ENCODE measurements at places on chromosomes 12 and 14.

GRCh38 chr12:69633061-69633460 is 22.4 kb upstream of the LRRC10 start:
- H3K27me3 ChIP-seq = peaks cover 2% of the 10 kb centered on the region
- H3K36me3 ChIP-seq = no peaks in the 10 kb centered on the region
- H3K4me1 ChIP-seq = no peaks in the 10 kb centered on the region
- DNase-seq = no peak

DNA sequence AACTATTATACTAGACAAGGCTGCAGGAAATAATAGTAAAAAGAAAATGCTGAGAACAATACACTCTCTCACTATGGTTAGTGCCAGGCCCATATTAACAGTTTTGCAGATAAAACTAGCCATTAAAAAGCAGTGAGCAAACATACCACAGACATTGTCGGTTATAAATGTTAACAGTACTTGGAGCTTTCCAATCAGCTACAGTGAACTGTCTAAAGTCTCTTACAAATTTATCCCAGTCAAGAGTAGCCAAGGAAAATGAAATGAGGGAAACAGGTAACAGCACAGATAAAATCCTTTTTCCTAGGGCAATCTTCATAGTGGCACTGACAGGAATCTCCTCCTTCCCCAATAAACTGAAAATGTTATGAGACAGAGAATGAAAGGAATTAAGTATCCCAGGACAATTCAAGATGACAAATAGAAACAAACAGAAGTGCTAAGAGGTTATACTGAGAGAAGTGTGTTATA is 30.8 kb downstream of the PAWR start:
- no peaks in the 10 kb centered on the region for H3K4me1 ChIP-seq
- no peak overlapping the region for H3K27ac ChIP-seq
- H3K36me3 ChIP-seq = no peaks in the 10 kb centered on the region
- no peaks in the 10 kb centered on the region for H3K27me3 ChIP-seq

GRCh38 chr12:111578276-111578970 is 20.7 kb downstream of the ATXN2 start:
- no peaks in the 10 kb centered on the region for H3K27me3 ChIP-seq
- no peak overlapping the region for H3K4me3 ChIP-seq
- peak overlapping the region; percentile 12 for H3K27ac ChIP-seq
- peaks cover 5% of the 10 kb centered on the region for H3K36me3 ChIP-seq

DNA sequence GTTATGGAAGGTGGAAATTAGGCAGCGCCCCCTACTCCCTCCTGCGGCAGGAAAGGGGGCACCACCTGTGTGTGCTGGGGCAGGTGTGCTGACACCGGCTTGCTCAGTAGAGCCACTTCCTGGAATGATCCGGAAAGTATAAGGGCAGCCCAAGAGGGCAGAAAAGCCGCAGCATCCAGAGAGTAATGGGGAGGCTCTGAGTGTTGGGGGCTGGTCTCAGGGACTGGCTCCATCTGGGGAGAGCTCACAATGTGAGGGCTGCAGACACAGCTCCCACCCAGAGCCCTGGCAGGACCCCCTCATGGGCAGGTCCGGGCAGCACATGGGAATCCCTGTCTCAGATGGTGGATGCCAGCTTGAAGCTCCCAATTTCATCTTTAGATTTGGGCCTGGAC is 187.6 kb upstream of the C14orf180 start:
- H3K4me1 ChIP-seq = peaks cover 36% of the 10 kb centered on the region
- no peak overlapping the region for H3K4me3 ChIP-seq
- H3K27me3 ChIP-seq = no peaks in the 10 kb centered on the region
- DNase-seq = peak; percentile 40

- no peak for DNase-seq
- no peaks in the 10 kb centered on the region for H3K36me3 ChIP-seq
- H3K4me3 ChIP-seq = no peak overlapping the region
- no peaks in the 10 kb centered on the region for H3K4me1 ChIP-seq
- no peak overlapping the region for H3K27ac ChIP-seq
- H3K27me3 ChIP-seq = no peaks in the 10 kb centered on the region
These were observed 272.5 kb upstream of the PRICKLE1 start for GRCh38 chr12:42862055-42862454.

DNA sequence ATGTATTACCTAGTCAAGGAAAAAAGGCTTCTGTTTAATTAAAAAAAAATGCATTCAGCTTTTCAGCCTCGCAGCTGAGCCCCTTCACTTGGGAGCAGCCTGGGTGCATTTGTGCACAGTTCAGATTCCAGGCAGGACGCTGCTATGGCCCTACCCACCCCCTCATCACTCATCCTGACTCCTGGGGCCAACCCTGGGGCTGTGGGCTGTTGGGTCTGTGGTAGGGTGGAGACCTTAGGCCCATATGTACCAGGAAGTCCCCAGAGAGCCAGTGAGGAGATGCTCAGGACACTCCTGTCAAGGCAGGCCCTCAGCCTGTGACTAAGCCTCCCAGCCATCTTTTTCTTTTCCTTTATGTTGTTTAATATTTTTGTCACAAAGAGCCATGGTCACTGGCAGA is 9.3 kb upstream of the CDCA4 start:
- DNase-seq = no peak
- no peak overlapping the region for H3K27ac ChIP-seq
- peaks cover 33% of the 10 kb centered on the region for H3K4me1 ChIP-seq
- peaks cover 13% of the 10 kb centered on the region for H3K36me3 ChIP-seq

- no peaks in the 10 kb centered on the region for H3K4me1 ChIP-seq
- no peak for DNase-seq
- no peaks in the 10 kb centered on the region for H3K27me3 ChIP-seq
- H3K36me3 ChIP-seq = no peaks in the 10 kb centered on the region
- H3K27ac ChIP-seq = no peak overlapping the region
These were observed 73.7 kb upstream of the USP44 start for GRCh38 chr12:95625012-95625411.

DNA sequence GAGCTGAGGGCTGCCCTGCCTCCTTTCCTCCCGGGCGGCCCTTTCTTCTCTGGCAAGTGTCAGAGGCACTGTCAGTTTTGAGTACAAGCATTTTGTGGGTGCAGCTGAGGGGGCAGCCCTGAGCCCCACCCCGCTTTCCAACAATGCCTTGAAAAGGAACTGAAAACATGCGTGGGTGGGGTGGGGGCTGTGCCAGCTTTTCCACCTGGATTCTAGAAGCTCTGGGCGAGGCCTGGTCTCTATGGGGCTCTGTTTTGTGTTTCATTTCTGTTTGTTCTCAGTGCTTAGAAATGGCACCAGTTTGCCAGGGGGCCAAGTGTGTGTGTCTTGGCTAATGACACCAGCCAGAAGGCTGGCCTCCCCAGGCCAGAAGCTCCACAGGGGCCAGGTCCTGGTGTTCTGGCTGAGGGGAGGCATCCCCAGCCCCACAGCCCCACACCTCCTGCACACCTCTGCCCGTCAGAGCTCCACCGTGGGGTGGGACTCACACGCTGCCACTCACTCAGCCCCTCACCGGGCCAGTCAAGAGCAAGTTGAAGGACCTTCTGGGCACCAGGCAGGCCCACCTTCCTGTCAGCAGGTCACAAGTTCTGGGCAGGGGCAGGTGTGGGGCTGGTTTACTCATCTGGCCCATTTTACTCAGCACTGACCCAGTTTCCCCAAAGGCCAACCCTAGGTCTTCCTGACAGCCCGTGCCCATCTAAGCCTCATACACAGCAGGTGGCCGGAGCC is 155.1 kb downstream of the CALM1 start:
- no peak for DNase-seq
- H3K4me3 ChIP-seq = no peak overlapping the region
- H3K4me1 ChIP-seq = no peaks in the 10 kb centered on the region
- no peak overlapping the region for H3K27ac ChIP-seq
- no peaks in the 10 kb centered on the region for H3K36me3 ChIP-seq

GRCh38 chr12:80443974-80444666 is at the start of gene PTPRQ:
TSS of gene PTPRQ (plus strand) at chr12:80444235. CDS start at chr12:80444346, 111 bp downstream.
- no peaks in the 10 kb centered on the region for H3K27me3 ChIP-seq
- DNase-seq = no peak
- H3K4me1 ChIP-seq = no peaks in the 10 kb centered on the region
- H3K4me3 ChIP-seq = no peak within 1 kb of the TSS
- H3K27ac ChIP-seq = no peak within 1 kb of the TSS

DNA sequence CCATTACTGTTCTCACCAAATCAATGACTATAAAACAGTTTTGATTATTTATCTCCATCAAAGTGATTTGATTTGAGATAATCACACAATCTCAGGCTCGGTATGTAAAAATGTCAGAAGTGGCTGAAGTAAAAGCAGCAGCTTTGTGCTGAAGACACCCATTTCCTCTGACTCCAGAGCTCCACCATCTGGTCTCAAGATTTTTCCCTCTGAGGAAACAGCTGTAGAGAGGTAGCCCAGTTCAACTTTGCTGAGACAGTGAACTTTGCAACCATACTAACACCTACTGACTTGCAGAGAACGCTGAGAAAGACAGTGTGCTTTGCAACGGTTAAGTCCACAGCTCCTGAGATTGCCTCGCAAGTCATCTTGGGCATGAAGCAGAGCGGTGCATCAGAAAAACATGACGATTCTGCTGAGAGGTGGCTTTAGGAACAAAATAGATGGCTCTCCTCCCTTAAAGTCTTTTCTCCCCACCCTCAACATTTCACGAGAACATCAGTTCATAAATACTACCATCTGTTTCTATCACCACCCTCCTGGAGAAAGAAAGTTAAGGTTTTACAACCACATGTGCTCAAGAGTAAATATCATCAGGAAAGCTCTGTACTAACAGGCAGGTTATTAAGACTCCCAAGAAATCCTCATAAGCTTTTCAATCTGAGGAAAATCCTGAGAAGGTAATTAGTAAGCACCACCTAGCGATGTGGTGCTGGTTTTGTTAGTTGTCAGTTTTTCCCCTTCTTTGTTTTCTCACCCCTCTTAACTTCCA is 34.8 kb downstream of the HIGD1C start:
- H3K4me3 ChIP-seq = no peak overlapping the region
- H3K36me3 ChIP-seq = peaks cover 30% of the 10 kb centered on the region
- H3K27me3 ChIP-seq = no peaks in the 10 kb centered on the region
- H3K27ac ChIP-seq = no peak overlapping the region
- DNase-seq = peak; percentile 45
- peaks cover 14% of the 10 kb centered on the region for H3K4me1 ChIP-seq

GRCh38 chr14:34211732-34212131 is 250.3 kb downstream of the SPTSSA start:
- H3K4me1 ChIP-seq = peaks cover 9% of the 10 kb centered on the region
- no peak overlapping the region for H3K27ac ChIP-seq
- no peak overlapping the region for H3K4me3 ChIP-seq
- no peak for DNase-seq

DNA sequence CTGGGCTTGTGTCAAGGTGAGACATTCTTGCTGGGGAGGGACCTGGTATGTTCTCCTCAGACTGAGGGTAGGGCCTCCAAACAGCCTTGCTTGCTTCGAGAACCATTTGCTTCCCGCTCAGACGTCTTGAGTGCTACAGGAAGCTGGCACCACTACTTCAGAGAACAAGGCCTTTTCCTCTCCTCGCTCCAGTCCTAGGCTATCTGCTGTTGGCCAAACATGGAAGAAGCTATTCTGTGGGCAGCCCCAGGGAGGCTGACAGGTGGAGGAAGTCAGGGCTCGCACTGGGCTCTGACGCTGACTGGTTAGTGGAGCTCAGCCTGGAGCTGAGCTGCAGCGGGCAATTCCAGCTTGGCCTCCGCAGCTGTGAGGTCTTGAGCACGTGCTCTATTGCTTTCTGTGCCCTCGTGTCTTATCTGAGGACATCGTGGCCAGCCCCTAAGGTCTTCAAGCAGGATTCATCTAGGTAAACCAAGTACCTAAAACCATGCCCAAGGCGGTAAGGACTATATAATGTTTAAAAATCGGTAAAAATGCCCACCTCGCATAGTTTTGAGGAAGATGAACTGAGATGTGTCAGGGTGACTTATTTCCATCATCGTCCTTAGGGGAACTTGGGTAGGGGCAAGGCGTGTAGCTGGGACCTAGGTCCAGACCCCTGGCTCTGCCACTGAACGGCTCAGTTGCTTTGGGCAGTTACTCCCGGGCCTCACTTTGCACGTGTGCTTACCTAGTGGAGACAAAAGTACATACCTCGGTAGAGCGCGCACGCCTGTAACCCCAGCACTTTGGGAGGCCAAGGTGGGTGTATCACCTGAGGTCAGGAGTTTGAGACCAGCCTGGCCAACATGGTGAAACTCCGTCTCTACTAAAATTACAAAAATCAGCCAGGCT is 4.3 kb downstream of the GAPDH start:
- peak overlapping the region; percentile 99 for H3K27ac ChIP-seq
- peaks cover 44% of the 10 kb centered on the region for H3K36me3 ChIP-seq
- no peaks in the 10 kb centered on the region for H3K27me3 ChIP-seq
- peak overlapping the region; percentile 52 for H3K4me3 ChIP-seq

DNA sequence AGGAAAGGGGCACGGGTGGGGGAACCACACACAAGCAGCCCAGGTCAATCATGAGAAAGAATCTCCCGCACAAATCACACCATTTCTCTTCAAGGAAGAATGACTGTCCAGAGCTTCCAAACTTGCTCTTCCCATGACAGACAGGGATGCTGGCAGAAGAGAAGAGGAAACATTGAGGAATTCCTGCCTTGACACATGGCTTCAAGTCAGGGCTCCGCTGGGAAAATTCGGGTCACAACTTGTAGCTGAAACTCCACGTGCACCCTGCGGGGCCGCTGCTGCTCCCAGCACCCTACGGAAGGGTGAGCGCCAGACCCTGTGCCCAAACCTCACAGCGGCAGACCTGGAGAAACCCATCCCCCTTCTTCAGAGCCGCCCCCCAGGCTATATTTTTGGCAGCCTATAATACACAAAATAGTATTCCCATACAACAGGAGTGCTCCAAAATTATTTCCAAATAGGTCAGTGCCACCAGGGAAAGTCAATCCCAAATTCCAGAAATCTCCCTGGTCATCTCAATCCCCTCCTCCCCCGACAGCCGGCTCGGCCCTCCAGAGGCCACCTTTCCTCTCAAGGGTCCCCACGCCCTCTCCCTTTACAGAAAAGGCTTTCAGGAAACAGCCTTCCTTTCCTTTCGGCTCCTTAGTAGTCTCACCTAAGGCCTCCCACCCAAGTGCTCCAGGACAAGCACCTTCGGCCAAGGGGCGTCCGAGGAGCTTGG is 1.3 kb downstream of the TMEM132D start:
- no peak overlapping the region for H3K27ac ChIP-seq
- H3K27me3 ChIP-seq = peaks cover 27% of the 10 kb centered on the region
- H3K4me3 ChIP-seq = no peak overlapping the region
- no peaks in the 10 kb centered on the region for H3K36me3 ChIP-seq
- H3K4me1 ChIP-seq = no peaks in the 10 kb centered on the region

DNA sequence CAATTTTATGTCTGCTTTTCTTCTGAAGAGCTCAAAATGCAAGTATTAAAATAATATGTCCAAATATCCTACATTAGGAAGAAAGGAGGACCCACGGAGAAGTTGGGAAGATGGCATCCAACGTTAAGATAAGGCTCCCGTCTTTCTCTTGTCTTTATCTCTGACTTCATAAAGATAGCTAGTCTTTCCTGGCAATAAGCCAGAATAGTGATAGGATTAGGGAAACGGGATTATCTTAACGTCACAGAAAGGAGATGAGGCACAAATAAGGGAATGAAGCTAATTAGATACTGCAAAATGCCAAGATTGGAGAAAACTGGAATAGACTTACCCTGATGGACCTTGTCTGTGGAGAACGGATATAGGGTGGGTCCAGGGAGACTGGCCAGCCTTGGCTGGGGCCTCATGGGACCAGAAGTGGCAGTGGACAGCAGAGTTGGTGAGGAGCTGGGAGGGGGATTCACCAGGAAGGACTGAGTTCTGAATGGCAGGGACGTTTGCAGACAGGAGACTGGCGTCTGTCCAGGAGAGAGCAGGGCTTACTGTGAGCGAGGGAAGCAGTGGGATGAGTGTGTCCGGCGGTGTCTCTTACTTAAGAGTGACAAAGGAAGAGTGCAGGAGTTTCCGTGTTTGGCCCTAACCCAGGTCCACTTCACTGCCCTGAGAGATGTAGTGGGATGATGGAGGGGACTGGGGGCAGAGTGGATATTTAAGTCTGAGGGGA is 119.9 kb downstream of the CACNA1C start:
- H3K27me3 ChIP-seq = peaks cover 18% of the 10 kb centered on the region
- no peak overlapping the region for H3K27ac ChIP-seq
- DNase-seq = no peak
- H3K36me3 ChIP-seq = no peaks in the 10 kb centered on the region
- no peak overlapping the region for H3K4me3 ChIP-seq
